ENCODE measurements at places on chromosomes 3 and 15.

DNA sequence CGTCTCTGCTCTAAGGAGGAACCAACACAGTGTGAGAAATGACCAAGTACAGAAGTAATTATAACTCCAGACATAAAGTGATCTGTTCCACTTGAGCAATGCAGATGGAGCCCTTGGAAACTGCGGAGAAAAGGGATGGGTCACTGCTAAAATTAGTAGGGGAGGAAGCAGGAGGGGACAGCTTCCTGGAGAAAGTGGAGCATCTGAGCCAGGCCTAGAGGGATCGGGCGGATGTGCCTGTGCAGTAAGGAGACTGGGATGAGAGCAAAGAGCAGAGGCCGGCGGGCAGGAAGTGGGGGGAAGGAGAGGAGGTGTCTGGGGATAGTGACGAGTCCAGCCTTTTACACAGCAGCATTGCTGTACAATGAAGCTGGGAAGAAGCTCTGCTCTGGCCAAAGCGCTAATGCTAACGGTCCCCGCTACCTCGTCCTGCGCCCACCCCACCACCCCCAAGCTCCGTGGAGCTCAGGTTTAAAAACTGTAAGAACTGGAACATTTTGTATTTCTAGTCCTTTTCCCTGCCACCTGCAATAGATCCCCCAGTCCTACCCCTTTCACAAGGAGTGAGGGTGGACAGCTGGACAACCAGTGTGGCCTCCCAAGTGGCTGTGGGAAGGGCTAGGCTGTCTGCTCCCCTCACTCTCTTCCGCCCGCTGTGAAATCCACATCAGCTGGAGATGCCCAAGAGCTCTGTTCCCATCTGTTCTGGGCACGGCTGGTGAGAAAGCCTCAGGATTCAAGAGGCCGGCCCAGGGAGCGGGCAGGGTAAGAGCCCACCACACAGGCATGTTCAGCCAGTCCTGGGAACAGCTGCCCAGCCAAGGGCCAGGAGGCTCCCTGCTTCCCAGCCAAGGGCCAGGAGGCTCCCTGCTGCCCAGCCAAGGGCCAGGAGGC, 53.0 kb upstream of the HES1 start:
- DNase-seq, result no peak

DNA sequence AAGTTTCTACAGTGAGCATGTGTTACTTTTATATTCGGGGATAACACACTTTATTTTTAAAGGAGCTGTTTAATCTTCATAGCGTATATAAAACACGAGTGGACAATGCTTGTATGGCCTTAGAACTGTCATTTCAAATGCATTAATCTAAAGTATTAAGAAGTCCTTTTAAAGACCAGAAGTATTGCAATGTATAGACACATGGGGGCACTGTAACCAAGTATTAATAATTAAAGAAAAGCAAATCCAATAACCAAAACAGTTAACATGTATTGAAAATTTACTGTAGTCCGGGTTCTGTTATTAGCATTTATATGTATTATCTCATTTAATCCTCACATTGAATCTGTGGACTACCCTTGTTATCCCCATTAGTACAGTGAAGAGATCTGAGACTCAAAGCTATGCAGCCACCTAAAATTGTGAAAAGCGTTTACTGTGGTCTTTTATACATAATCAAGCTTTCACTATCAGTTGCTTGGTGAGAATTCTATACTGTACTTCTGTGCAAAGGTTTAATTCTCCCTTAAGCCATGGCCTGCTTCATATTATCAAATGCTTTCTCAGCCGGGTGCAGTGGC, 10.1 kb downstream of the ARL14 start:
- no peak for DNase-seq

DNA sequence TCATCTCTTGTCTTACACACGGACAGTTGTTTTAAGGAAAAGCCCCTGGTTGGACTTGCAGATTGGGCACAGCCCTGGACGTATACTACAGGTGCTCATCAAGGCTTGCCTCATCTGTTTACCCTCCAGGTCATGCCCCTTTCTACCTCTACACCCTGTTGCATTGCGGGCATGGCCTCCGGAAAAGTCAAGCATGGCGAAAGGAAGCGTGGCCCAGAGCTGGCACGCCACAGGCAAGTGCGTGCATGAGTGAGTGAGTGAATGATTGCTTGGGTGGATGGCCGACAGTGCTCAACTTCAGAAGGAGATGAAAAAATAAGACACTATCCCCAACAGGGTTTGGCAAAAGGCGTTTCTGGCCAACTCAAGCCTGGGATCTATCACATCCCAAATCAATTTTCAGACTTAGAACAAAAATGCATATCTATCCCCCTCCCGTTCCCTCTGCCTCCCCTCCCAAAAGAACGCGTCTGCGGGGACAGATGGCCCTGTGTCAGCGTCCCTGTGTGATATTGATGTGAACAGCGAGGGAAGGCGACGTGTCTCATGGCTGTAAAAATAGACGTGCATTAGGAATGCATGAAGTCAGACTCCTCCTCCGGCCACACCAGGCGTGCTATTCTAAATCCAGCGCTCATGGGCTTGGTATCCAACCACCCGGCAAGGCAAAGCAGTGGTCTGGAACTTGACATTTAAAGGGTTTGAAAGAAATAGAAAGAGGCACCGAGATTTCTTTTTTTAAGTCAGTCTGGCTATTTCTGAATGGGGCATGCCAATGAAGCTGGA, 96.0 kb downstream of the RPLP1 start:
- DNase-seq, result no peak

- DNase-seq, result no peak
Observed at GRCh38 chr3:52530918-52531826, 2.5 kb downstream of the NT5DC2 start.

GRCh38 chr3:49296781-49297411, 19.9 kb upstream of the C3orf62 start:
- DNase-seq, result no peak

GRCh38 chr15:92473756-92474155, 80.1 kb downstream of the ST8SIA2 start:
- no peak for DNase-seq
